ENCODE measurements at places on chromosomes 4 and X.

GRCh38 chr4:184526228-184526627 is 51.9 kb upstream of the IRF2 start:
- no peak for DNase-seq

- no peak for DNase-seq
These were observed 2.5 kb downstream of the AKAP4 start for GRCh38 chrX:50198348-50198747.

DNA sequence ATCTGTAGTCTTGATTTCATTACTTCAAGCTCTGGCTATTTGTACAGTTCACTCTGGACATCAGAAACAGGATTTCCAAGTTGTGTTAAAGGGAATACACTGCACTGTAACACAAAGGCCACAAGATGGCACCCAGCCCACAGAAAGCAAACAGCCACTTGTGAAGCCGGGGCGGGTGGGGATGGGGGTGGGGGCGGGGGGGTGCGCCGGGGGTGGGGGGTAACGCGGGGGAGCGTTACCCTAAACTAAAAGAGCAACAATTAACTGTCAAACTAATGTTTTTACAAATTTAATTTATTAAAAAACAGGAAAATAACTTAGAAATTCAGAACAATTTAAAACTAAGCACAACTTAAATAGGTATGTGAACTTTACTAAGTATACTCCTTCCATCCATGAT is 27.3 kb downstream of the PRDX4 start:
- DNase-seq = peak; percentile 2

GRCh38 chr4:37765741-37766140 is 60.7 kb upstream of the PGM2 start:
- no peak for DNase-seq

DNA sequence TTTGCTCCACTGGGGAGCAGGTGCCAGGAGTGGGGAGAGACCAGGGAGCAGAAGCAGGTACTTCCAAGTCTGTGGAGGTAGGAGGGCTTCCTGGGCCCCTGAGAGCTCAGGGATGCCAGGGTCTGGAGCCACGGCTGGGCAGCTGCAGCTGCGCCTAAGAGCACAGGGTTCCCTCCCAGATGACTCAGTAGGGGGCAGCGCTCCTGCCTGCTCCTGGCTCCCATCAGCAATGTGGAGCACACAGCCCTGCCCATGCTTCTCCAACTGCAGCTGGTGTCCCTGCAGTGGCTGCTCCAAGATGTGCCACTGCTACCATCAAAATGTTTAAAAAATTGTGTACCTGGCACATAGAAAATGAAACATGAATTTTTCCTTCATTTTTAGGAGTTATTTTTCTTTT is 1028.2 kb downstream of the PCDH7 start:
- no peak for DNase-seq

DNA sequence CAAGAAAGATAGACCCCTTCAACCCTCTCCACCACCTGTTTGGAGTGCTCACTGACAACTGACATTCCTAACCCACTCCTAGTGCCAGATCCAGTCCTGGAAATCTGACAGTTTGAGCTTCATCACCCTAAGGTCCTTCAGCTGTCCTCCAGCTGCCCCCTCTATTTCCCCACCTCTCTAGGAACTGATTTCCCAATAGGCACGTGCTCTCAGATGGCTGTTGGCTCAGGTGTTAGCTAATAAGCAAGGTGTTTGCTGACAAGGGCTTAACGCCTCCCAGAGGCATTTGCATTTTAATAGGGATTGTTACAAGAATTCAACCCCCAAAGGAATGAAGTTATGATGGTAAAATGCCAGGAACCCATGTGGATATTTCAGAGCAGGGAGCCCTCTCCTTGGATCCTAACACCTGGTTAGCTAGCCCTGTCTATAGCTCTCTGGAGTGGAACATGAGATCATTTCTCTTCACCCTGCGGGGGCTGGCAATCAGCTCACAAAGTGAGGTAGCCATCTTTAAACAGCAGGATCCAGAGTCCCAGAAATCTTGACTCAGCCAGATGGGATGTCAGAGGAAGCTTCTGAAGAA is 348.5 kb upstream of the SFRP2 start:
- DNase-seq = no peak

DNA sequence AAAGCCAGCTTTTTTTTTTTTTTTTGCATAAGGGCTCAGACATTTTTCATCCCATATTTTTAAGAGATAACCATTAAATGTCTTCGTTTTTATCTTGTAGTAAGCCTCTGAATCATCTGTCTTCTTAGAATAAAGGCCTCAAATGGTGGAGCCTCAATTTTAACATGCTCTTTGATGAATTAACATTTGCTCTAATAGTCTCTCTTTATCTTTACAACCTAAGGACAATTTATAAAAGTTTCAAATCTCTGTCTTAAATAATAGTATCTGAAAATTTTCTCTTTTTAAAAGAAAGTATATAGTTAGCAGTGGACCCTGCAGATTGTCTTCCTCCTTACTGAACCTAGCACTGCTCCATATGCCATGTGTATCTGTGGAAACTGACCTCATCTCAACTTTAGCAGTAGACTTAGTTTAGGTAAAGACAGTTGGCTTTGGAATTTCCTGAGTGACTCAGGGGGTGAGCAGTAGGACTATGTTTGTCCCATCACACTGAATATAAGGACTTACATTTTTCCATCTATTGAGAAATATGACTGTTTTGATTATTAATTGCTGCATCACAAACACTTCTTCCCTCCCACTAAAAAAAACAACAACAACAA is 1658.0 kb downstream of the STIM2 start:
- no peak for DNase-seq

DNA sequence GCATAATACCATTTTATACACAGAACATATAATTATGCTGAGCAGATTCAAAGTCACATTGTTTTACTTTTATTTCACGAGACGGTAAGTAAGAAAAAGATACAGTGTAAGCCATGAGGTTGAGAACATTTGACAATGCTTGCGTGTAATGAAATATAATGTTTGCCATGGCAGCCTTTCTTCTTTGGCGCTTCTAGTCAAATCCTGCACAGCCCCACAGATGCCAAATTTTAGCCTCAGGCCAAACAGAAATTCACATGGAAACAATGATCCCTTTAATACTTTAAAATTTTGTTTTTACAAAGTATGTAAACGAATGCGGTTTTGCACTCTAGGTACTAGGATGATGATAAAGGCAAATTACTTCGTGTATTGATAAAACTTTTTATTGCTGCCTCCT is 502.7 kb upstream of the SMIM31 start:
- DNase-seq = no peak

DNA sequence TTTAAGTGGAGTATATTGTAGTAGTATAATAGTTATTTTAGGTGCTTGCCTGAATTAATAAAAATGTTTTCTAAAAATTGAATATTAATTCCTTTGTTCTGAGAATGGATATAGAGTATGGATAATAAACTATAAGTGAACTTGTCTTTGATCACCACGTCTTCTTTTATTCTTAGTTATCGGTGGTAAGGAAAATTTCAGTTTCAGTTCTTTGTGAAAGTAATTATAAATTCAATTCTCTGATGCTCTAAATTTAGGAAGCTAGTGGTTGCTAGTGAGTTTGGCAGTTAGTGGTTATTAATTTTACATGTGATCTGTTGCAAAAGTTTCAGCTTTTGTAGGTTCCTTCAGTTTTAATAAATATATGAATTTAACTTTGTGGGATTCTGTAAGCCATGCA is 30.8 kb downstream of the MRPL1 start:
- no peak for DNase-seq

DNA sequence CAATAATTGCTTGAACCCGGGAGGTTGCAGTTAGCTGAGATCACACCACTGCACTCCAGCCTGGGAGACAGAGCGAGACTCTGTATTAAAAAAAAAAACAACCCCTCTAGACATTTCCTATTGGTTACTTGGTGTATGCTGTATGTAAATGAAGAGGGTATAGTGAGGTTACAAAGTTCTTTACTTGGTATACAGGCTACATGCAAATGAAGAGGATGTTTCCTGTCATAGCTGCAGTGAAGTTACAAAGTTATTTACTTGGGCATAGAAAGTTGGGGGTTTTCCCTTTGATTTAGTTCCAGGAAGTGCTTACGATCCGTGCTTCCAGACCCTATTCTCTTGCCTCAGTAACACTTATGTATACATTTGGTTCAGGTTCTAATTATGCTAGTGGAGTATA is 38.4 kb upstream of the CLNK start:
- no peak for DNase-seq

- DNase-seq = no peak
These were observed 672.2 kb downstream of the KCTD8 start for GRCh38 chr4:43776371-43776770.

GRCh38 chr4:133014473-133015135 is 134.5 kb upstream of the PCDH10 start:
- no peak for DNase-seq

GRCh38 chr4:766152-766515 is 59.8 kb downstream of the CPLX1 start:
- DNase-seq = no peak

DNA sequence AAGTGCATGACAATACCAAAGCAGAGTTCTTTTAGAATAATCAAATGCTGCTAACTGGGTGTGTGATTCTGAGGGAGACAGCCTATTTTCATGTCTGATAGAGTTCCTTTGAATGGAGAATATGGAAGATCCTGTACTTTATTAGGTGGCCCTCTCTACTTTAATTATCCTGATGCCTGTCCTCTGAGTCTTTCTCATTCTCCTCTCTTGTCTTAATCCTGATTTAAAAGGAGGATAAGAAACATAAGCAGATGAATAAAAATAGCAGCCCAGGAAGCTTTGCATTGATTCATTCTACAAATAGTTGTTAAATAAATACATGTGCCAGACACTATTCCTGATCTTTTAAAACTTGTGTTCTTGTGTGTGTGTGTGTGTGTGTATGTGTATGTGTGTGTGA is 387.3 kb downstream of the SPRY1 start:
- no peak for DNase-seq

- no peak for DNase-seq
These were observed 127.4 kb downstream of the ANAPC10 start for GRCh38 chr4:144970597-144970996.

DNA sequence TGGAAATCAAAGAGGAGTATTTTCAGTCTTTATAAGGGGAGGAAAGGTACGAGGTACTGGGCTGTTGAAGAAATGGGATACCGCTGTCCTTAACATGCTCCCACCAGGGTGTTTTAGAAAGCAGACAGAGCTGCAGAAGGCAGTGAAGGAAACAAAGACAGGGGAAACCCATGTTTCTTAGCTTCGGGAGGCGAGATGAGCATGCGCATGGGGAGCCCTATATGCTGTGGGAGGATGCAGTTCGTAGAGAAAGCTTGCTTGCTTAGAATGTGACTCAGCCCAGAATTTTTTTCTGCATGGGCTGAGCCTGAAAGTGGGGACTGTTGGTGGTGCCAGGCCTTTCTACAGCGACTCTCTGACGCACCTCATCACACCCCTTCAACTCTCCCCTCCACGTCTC is 28.8 kb upstream of the SCOC start:
- no peak for DNase-seq

GRCh38 chr4:8792491-8792890 is 79.1 kb downstream of the HMX1 start:
- DNase-seq = no peak

- no peak for DNase-seq
These were observed 417.1 kb upstream of the GALNT7 start for GRCh38 chr4:172751550-172751949.

- DNase-seq = no peak
These were observed 12.7 kb downstream of the MAML3 start for GRCh38 chr4:140141210-140141835.

GRCh38 chrX:132171478-132171877 is 43.7 kb upstream of the FRMD7 start:
- no peak for DNase-seq

- no peak for DNase-seq
These were observed 377.2 kb upstream of the ANXA10 start for GRCh38 chr4:167715176-167715575.

DNA sequence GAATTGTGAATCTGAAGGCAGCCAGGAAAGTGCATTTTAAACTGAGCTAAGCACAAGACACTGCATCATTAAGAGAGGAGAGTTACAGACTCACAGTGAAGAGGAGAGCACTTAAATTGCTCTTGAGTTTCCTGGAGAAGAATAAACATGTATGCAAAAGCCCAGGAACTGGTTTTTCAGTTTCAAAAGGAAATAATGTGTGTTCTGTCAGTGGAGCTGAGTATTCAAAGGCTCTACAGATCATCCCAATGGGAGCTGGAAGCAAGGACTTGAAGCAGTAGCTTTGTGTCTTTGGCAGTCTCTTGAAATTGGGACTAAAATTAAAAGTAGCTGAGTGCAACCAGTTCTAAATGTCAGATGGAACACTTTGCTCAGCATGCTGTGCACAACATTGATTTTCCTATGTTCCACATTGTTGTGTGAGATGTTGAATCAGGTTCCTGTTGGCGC is 147.5 kb upstream of the ANK2 start:
- DNase-seq = no peak

DNA sequence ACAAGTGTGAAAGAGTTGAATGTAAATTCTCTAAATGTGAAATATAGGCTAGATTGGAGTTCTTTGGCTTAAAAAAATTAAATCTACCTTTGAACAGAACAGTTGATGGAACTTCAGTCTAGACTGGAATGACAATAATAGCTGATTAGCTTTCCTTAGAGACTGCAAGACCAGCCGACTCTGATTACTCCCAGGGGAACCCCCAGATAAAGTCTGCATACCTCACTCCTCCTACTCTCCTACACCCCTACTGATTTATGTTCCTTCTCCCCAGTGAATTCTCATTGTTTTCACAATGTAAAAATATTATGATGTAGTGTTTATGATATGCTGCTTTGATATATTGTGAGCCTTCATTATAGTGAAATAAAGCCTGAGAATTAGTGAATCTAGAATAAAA is 241.3 kb downstream of the CFAP299 start:
- no peak for DNase-seq

GRCh38 chr4:93394545-93395081 is 433.9 kb upstream of the ATOH1 start:
- DNase-seq = no peak

DNA sequence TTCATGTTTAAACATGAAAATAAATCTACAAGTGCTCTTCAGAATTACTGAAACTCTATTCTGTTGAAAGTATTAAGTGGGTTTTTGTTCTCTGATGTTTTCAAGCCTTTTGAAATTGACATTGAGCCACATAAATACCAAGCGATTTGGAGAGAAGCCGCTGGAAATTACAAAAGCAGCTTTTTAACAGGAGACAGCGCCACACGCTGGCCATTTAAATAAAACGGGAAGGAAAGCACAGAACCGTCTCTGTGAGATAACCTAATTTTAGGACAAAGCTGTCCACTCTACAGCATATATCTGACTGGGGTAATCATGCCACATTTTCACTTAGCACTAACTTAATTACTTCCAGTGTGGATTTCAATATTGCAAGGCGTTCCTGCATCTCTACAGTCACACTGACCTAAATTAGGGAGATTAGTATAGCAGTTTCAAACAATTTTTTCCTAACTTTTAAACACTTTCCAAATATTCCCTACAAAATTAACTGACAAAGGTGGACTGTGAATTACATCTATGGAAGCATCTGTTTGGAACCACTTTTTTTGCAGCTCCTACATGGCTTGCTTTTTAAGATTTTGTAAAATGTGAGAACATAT is 6.8 kb upstream of the ANOS1 start:
- DNase-seq = no peak

DNA sequence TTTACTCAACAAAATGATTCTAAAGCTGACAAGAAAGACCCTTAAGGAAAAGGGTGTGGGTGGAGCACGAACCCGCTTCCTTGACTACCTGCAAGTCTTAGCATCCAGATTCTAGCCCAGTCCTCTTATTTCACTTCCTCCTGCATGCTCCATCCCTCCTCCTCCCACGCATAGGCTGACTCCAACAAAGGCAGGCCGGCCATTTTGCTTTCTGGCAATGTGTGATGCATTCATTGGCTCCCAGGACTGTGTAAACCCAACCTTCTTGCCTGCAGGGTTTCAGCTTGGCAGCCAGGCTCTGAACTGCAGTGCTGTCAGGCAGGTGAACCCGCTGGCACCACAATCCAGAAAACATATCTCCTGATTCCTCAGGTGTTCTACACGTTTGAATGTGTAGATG is 39.3 kb downstream of the RTL9 start:
- DNase-seq = no peak
